A549 (cell line): ENCODE measurements at places on chromosomes 2 and 18.

DNA sequence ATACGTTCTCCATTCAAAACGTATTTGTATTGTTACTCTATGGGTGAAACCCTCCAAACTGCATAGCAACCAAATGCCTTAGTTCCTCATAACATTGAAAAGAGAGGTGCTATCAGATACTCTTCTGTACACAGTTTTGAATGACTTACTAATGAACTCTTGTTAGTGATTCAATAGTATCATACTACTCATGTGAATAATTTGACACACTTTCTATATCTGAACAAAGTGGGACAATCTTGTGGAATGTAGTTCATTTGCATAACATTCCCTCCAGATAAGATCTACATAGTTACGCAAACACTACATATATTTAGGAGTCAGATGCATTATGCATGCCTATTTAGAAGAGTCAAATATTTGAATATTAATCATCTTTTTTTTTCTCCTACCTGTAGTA, 232.0 kb upstream of the NRXN1 start:
- DNase-seq = no peak

DNA sequence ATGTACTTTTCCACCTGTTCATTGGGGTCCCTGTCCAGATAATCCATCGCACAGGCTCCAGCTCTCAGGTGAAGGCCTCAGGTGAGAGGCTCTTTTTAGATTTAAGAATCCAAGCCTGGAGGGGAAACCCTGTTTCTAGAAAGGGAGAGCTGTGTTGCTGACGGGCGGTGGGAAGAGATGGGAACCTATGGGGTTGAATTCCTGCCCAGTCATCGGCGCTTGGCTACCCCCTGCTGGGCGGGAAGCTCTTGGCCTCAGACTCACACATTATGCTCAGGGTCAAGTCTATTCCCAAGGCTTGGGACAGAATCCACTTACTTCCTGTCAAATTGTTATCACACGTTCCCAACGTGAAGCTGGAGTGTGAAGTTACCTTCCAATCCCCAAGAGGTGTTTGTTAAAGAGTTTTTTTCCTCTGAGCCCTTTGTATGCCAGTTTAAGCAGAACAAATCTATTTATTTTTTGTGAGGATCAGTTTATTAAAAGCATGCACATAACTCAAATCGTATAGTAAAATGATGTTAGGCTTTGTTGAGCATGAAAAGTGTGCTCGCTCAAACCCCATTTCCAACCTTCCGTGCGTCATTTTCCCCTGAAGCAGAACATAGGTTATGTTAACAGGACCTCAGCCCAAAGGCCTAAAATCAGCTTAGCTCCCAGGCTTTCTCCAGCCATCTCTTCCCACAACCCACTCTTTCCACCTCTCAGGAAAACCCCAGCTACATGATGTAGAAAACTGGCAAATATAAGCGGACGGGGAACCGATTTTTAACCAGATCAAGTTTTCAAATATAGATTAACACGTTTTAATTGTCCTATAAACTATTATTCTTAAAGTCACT, 181.7 kb upstream of the ETAA1 start:
- DNase-seq = peak; percentile 56

DNA sequence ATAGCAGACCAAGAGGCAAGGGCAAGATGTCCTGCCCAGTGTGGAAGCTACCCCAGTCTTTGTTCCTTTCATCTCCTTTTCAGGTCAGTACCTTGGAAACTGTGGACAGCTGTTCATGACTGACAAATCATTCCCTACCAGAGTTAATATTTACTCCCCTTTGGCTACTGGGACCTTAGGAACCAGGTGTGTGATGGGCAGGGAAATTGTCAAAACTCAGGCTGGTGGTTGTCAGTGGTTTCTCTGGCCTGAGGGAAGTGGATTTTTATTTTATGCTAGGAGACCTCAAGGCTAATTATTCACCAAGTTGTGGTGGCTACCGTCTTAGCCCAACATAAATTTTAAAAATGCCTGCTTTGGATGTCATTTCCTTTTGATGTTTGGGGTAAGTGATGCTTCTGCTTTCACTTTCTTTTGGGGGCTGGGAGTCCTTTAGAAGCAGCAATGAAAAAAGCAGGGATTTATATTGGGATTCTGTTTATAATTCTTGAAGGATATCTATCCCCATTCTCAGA, 119.3 kb downstream of the SETBP1 start:
- DNase-seq = no peak

DNA sequence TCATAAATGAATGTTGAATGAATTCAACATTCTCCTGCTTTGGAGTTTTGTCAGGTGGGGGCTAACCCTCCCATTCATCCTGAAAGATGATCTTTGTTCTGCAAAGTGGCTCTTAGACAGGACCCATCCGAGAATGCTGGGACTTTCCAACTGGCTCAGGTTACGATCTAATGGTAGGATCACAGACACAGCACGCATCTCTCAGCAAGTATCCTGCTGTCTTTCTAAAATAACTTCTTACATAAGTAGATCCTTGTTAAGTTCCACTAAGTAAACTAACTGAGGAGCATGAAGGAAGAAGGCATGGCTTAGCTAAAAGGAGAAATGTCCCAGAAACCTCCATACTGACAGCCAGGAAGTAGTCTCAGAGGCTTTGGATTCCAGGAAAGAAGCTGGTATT, 23.7 kb downstream of the CYP27A1 start:
- no peak for DNase-seq

DNA sequence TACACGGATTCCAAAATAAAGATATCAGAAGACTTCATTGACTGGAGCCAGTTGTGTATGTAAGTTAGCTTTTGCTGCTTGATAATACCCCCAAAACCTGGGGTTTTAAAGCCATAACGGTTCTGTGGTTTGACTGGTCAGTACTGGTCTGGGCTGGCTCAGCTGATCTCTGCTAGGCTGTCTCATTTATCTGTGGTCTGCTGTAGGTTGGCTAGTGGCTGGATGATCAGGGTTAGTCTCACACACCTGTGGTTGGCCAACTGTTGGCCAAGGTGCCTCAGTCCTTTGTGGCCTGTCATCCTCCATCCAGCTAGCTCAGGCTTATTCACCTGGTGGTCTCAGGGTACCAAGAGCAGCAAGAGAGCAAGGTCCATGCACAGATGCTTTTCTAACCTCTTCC, 183.2 kb downstream of the KLHL29 start:
- DNase-seq = no peak

GRCh38 chr2:21993002-21993401, 869.2 kb downstream of the TDRD15 start:
- no peak for DNase-seq

- DNase-seq = no peak
These were observed 186.1 kb downstream of the ADCYAP1 start for GRCh38 chr18:1090758-1091157.

- DNase-seq = no peak
These were observed 548.8 kb upstream of the NRP2 start for GRCh38 chr2:205133544-205133943.

DNA sequence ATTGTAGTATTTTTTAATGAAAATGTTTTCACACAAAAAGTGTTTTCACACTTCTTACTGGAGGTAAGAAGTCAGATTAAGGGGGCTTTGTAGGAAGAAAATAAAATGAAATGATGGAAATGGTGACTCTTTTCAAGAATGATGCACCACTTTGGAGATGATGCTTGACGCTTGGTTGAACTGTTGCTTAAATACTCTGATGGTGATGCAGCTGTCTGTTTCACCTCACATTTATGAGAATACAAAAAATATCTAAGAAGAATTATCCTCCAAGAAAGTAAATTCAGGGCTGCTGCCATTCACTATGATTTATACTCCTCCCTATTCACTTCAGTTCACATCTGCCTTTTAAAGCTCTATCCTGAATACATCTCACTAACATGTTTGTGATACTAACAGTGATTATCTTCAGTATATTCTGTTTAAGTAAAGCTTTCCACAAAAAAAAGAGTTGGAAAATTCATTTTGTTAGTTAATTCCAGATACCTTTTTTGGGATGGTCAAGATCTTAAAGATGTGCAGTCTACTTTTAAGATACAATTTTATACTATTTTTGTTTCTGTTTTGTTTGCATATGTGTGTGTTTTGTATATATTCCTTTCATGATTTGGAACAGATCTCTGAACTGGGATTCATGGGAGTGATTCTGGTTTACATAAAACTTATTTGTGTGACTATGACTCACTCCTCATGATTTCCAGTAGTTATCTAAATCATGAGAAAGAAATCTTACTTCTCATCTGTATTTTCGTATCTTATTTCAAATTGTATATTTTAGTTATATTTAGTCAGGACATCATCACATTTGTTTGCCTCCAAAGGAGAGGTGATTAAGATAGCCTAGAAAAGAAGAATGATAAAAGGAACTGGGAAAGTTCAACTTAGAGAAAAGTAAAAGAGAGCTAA, 53.1 kb downstream of the SLC39A10 start:
- no peak for DNase-seq

DNA sequence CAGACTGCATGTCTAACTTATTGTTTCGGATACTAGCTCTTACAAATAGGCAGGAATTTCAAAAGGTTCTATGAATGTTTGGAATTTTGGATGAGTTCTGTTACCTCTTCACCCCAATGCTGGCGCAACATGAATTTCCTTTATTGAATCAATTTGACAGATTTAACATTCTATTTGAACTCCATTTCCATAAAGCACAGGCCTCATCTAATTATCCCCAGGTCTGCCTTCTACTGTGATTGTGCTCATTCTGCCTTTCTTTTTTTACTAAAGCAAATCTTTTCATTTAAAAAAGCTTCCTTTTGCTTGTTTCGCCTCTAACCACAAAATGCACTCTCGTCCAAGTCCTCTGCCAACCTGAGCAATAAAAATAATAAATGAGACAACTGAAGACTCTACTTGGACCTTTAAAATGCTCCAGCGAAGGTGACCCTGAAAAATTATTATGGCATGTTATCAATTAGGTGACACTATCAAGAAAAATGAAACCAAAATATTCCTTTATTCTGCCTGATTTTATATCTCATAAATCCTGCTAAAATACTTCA, 922.9 kb upstream of the FSHR start:
- DNase-seq = no peak

GRCh38 chr2:209473930-209474419, 50.1 kb downstream of the MAP2 start:
- DNase-seq = peak; percentile 77

GRCh38 chr2:68709421-68709911, 25.1 kb upstream of the ARHGAP25 start:
- DNase-seq = peak; percentile 62

DNA sequence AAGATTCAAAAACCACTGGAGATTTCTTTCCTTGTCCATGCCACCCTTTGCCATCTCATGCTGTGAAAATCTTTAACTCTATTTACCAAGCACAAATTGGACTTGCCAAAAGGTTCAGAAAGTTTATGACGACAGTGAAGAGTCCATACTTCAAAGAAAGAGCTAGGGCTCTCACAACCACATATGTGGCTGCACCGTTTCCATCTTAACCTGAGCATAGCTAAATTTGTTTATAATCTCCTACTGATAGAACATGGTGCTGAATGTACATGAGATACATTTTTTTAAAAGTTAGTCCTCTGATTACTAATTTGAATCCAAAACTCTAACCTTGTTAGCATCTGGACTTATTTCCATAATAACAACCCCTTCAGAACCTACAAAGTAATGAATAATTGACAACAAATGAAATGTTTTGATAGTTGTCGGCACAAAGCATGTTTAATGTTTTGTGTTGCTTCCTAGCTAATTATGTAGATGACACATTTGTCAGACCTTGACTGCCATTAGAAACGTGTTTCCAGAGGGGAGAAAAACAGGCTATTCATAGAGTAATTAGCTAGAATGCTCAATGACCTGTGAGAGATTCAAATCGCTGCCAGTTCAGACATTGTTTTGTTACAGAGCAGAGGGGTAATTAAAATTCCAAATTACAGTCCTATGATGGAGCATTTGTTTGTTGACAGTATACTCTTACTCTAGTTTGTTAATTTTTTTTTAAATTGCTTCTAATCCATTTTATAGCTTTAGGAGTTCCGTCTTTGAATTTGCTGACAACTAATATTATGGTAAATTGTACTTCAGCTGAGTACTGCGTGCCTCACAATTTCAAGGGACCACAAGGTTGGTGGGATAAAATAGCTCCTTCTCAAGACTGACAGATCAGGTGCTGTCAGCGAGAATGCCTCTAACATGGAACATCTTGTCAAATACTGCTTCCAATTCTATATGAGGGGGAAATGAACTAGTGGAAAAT, 31.8 kb downstream of the ARHGAP15 start:
- DNase-seq = no peak

- DNase-seq = no peak
These were observed 146.8 kb downstream of the LNPK start for GRCh38 chr2:175855236-175855635.

GRCh38 chr2:207777124-207777523, 7.4 kb upstream of the FZD5 start:
- no peak for DNase-seq

- DNase-seq = peak; percentile 48
These were observed 21.5 kb upstream of the MFSD2B start for GRCh38 chr2:23988371-23988770.

DNA sequence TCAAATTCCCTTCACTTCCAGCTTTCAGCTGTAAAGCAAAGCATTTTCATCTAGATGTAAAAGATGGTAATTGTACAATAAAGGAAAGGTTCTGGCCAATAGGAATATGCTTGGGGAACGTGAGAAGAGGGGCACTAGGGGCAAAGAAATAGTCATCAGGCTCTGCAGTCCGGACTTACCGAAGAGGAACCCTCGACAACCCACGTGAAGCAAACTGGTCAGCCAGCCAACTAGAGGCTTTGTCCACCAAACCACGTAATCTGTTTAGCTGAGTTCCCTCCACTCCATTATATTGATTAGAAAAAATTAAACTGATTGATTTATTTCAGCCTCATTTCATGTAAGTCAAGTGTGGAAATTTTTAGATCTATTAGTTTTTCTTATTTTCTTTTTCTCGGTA, 300.4 kb upstream of the FANCL start:
- no peak for DNase-seq

GRCh38 chr18:68623342-68623741, 91.6 kb downstream of the TMX3 start:
- peak; percentile 15 for DNase-seq

DNA sequence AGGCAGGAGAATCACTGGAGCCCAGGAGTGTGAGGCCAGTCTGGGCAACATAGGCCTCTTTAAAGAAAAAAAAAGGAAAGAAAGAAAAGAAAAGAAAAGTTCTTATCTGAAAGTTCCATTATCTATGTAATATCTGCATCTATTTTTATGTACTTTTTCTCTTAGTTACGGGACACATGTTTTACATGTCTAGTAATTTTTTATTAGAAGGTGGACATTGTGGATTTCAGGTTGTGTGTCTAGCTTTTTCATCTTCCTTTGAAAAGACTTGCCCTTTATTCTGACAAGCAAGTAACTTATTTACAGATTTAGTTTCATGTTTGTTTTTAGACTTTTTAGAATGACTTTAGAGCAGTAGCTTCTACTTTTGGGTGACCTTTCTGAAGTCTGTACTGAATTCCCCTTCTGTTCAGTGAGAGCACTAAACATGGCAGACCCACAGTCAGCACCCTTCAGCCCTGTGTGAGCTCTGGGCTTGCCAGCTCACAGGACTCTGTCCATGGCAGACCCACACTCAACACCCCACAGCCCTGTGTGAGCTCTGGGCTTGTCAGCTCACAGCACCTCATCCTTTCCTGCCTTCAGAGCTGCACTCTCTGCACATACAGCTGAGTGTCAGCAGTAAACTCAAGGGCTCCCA, 17.5 kb downstream of the TRAPPC12 start:
- no peak for DNase-seq
